ENCODE measurements at places on chromosomes 7 and 10. TPM values are rescaled to one million over a fixed set of nuclear protein-coding genes. Genes with fewer than 3 reads are reported as not detected.

XRCC2 gene
- 14.3 TPM for polyA plus RNA-seq

POLR1F gene
- polyA plus RNA-seq = 5.9 TPM

EMX2 gene
- not detected for polyA plus RNA-seq

CTAGE4 gene
- 1.7 TPM for polyA plus RNA-seq

GDF10 gene
- polyA plus RNA-seq = 0.32 TPM

ZWINT gene
- 52.1 TPM for polyA plus RNA-seq

ADAM8 gene
- 6.0 TPM for polyA plus RNA-seq

NEBL gene
- polyA plus RNA-seq = 4.7 TPM

PWWP2B gene
- 9.4 TPM for polyA plus RNA-seq

ERV3-1 gene
- polyA plus RNA-seq = 9.5 TPM

SLC16A12 gene
- polyA plus RNA-seq = 0.89 TPM

FAM3C gene
- 27.0 TPM for polyA plus RNA-seq

SLC26A3 gene
- polyA plus RNA-seq = not detected

OR2A12 gene
- not detected for polyA plus RNA-seq

CTAGE15 gene
- polyA plus RNA-seq = not detected

TEX36 gene
- not detected for polyA plus RNA-seq

PRTFDC1 gene
- 5.9 TPM for polyA plus RNA-seq

SH2B2 gene
- 21.0 TPM for polyA plus RNA-seq

PURB gene
- 3.3 TPM for polyA plus RNA-seq

ASAH2 gene
- 1.2 TPM for polyA plus RNA-seq

PGAM2 gene
- 2.9 TPM for polyA plus RNA-seq

SPDYE2 gene
- not detected for polyA plus RNA-seq

SEMA3A gene
- 8.1 TPM for polyA plus RNA-seq

SYT15 gene
- polyA plus RNA-seq = 0.58 TPM

CLEC2L gene
- 1.9 TPM for polyA plus RNA-seq

TSPAN13 gene
- polyA plus RNA-seq = 15.3 TPM

MACC1 gene
- polyA plus RNA-seq = 1.2 TPM

FIGNL1 gene
- polyA plus RNA-seq = 3.4 TPM

ARHGEF35 gene
- polyA plus RNA-seq = 0.86 TPM
